Stimulated activated CD4-positive, alpha-beta T cell treated with anti-CD3 and anti-CD28 coated beads, Interleukin-12 subunit alpha, Interleukin-12 subunit beta, amount 100 ng/mL, for 24 hours (primary cell): ENCODE measurements at places on chromosomes 6 and 20.

GRCh38 chr6:145960918-145961589 is 3.1 kb downstream of the SHPRH start:
- no peak for DNase-seq

GRCh38 chr20:3670945-3671344 is 7.7 kb upstream of the GFRA4 start:
- no peak for DNase-seq

- DNase-seq: no peak
Measured at GRCh38 chr20:63518946-63519667, 1.5 kb upstream of the PPDPF start.

- DNase-seq: no peak
Measured at GRCh38 chr6:10237298-10238038, 177.4 kb downstream of the TFAP2A start.

DNA sequence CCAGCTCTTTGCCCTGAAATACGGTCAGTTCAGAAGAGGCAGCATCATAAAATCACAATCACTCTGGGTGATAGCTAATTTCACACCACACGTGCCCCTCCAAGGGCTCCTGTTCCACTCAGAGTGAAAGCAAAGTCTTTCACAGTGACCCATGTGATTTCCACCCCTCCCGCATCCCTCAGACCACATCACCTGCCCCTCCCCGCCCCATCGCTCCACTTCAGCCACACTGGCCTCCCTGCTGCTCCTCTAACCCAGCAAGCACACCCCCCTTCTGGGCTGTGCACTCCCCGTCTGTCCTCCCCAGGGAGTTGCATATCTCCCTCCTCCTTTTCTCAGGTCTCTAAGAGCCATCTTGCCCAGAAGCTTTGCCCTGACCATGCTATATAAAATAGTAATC is 74.5 kb downstream of the PSMG4 start:
- no peak for DNase-seq

GRCh38 chr6:36827261-36828079 is 11.8 kb downstream of the CPNE5 start:
- no peak for DNase-seq

DNA sequence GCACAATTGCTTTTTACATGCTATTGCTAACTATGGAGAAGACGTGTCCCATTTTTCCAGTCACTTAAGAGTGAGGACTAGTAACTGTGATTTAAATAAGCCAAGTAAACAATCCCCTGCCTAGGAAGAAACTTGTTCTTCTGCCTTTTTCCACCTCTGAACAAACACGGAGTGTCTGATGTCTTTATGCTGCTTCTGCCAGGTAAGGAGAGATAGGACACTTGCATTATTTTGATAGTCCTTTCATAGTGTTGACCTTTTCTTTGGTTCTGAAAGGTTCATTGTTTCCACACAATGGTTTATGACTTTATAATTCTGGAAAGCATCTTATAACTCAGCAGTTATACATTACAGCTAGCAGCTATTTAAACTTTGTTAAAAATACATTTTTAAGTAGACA is 8.4 kb downstream of the LRP11 start:
- DNase-seq: no peak

- DNase-seq: no peak
Measured at GRCh38 chr6:116393430-116393829, 22.7 kb downstream of the DSE start.

DNA sequence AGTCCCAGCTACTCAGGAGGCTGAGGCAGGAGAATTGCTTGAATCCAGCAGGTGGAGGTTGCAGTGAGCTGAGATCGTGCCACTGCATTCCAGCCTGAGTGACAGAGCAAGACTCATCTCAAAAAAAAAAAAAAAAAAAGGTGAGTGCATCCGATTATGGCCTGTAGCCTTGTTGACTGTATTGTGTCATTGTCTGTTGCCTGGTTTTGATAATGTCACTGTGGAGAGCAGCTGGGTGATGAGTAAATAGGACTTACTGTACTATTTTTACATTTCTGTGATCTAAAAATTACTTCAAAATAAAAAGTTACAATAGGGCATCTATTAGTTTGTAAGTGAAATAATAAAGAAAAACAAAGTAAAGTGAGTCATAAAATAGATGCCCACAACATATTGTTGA is 134.1 kb upstream of the SALL4 start:
- DNase-seq: no peak

DNA sequence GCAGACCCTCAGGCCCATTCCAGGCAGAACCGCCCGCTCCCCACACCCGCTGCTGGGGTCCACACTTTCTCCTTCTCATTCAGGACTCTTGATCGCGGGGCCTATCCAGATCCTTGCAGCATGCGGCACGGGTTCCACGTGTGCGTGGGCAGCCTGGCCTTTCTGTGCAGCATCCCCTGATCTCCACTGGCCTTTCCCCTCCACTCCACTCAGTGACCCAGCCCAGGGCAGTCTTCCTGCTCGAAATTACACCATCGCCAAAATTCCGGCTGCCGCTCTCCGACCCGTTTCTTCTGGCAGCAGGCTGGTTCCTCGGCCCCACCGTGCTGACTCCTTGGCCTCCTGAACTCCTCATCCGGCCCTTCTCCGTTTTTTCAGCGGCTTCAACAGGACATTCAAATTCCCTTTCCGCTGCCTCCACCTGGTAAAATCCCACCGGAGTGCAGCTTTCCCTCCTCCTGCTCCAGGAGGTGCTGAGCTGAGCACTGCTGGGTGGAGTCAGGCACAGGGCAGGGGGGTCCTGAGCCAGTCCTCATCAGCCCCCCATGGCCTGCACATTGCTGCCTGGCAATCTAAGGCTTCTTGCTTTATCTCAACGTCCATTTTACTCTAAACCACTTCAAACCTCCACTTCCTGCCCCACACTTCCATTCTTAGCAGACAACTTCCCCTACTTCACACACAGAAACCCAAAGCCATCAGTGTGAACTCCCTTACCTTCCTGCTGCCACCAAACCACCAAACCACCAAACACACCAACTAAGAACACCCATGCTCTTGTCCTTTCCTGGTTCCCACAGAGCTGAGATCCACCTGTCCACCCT is 9.0 kb downstream of the SFT2D1 start:
- DNase-seq: no peak

GRCh38 chr6:15512721-15513120 is 150.1 kb downstream of the DTNBP1 start:
- DNase-seq: no peak

DNA sequence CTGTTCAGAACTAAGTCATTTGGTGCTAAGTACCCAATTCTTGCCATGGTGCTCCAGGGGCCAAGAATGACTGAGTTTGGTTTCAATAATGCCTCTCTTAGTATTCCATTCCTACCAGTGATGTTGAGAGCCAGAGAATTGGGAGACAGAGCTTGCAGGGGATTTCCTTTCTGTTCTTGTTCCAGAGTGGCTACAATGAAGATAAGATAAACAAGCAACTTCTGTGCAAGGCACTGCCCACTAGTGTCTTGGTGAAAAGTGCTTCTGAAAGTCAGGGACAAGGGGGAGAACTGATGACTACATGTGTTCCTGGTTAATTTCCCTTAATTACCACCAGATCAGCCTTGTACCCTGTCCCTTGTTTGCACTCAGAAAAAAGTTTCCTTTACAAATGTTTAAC is 421.6 kb downstream of the BCKDHB start:
- no peak for DNase-seq

GRCh38 chr6:150685860-150686259 is 86.2 kb downstream of the PLEKHG1 start:
- DNase-seq: peak; percentile 40

DNA sequence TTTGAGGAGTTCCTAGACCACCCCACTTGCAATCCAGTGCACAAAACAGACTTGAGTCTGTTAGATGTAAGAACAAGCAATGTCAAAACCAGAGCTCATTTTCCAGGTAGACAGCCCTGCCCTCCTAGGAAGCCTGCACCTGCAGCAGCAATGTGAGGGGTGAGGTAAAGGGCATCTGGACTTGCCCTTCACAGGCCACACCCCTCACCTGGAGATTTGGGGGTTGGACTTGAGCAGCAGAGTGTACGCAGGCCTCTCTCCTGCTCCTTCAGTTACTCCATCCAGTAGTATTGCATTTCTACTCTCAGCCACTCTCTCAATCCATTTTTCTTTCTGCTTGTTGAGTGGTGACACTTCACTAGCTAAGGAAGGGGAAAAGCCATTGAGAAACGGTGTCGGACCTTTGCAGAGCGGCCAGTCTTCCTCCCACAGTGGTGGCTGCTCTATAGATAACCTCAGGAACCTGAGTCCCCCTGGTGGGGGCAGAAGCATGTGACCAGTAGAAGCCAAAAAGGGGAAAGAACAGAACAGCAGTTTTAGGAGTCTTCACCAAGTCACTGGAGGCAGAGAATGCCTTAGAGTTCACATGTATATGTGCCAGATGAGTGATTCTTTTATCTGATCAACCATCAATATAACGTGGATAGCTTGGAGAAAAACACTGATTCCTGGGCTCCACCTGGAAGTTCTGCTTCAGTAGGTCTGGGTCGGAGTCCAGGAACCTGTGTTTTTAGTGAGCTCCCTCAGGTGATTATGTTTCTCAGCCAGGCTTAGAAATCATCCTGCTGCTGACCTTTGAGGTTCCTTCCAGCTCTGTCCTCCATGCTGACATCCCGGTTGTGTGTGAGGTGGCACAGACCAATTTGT is 28.0 kb downstream of the ARFGEF2 start:
- DNase-seq: no peak

DNA sequence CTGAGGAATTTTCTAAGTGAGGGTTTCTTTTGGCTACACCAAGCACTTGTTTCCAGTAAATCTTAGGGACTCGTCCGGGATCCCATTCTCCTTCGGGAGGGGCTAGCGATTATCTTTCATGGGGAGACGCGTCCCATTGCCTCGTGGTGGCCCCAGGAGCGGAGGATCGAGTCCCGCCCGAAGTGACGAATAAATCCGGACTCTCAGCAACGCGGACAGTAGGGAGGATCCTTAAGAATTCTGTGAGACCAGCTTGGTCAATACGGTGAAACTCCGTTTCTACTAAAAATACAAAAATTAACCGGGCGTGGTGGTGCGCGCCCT is 69.1 kb upstream of the PRSS16 start:
- DNase-seq: no peak

GRCh38 chr20:5065879-5066383 is 53.8 kb downstream of the PCNA start:
- no peak for DNase-seq

GRCh38 chr6:47700053-47700452 is 1.7 kb downstream of the ADGRF4 start:
- DNase-seq: no peak

- DNase-seq: no peak
Measured at GRCh38 chr6:586553-586952, 70.3 kb downstream of the HUS1B start.

DNA sequence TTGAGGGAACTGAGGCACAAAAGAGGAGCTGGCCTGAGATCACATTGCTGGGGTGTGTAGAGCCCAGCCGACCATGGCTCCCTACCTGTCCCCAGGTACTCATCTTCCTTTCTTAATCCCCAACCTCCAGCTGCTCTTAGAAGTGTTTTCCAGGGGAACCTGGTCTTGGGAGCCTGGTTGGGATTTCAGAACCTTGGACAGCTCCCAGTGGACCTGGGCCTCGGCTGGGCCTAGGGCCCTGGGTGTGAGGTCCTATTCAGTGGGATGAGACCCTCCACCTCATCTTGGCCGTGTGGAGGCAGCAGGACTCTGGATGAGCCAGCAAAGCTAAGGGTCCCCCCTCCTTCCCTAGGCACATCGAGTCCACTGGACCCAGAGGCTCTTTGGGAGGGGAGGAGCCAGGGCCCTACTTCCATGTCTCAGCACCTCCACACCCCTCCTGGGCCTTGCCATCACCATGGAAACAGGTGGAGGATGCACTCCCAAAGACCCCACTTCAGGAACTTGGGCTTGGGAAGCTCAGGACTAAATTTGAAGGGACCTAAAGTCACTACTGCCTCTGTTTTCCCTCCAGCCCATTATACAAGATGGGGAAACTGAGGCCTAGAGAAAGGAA is 38.5 kb downstream of the DLGAP4 start:
- DNase-seq: peak; percentile 3

DNA sequence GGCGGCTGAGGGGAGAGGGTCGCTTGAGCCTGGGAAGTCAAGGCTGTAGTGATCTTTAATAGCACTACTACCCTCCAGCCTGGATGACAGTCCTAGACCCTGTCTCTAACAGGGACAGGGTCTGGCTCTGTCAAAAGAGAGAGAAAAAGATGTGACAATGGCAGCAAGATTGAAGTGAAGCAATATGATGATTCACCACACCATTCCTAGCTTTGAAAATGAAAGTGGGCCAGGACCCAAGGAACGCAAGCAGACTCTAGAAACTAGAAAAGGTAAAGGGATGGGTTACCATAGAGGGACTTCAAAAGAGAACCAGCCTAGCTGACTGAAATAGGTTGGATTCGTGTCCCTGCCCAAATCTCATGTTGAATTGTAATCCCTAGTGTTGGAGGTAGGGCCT is 426.9 kb downstream of the HTR1B start:
- no peak for DNase-seq

GRCh38 chr20:61980647-61981583 is 84.8 kb downstream of the TAF4 start:
- DNase-seq: no peak

DNA sequence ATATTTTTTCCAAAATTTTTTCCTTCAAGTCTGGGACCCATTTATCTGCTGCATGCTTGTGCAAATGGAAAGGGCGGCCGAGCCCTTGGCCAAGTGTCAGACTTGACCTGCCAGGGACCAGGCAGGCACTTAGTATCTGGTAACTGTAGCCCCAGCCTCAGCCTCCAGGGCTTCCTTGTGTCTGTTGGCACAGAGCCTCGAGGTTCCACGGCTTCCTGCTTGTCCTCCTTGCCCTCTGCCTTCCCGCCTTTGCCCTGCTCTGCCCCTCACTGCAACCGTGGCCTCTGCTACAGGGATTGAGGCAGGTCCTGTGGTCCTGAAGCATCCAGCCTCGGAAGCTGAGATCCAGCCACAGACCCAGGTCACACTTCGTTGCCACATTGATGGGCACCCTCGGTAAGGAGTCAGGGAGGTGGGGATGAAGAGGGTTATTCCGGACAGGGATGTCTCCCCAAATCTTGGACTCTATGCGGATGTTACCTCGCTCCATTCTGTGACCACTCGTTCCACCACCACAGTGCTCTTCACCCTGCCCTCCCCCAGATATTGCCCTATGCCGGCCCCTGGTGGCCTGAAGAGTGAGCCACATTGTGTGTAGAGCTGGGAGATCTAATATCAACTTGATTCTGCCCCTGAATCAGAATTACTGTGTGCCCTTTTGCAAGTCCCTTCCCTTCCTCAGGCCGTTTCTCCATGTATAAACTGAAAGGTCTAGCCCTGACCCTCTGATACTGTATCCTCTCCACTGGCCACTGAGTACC is 41.5 kb upstream of the SRF start:
- DNase-seq: no peak
